ENCODE measurements at places on chromosomes 3 and 15.

DNA sequence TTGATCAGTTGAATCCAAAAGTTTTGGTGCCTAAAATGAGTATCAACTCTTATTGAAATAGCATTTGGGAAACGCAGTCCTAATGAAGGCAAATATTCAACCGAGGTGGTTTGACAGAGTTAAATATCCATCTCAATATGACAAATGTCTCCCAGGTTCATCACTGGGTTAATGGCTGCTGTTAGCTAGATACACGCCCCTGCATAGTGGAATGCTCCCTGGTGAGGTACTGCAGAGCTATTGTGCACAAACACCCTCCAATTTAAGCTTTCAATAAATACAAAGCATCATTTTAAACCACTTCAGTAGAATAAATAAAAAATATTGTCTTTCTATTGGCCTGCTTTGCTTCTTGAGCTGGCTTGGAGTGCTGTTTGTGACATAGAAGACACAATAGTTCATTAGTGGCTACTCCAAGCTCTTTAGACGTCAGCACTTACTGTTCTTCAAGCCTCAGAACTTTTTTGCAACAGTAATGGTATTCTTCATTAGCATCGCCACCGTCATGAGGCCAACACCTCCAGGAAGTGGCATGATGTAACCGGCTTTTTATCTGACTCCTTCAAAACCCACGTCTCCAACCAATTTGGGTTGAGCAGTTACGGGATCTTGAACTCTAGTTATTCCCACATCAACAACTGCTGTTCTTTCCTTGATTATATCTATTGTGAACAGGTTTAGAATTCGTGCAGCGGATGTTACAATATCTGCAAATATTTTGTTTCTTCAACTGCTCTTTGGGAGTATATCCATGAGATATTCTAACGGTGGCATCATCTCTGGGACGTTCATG is 1159.6 kb upstream of the EPHA6 start:
- no peak for DNase-seq

- DNase-seq: peak; percentile 93
Observed at GRCh38 chr3:139261754-139262586, 81.8 kb upstream of the MRPS22 start.

DNA sequence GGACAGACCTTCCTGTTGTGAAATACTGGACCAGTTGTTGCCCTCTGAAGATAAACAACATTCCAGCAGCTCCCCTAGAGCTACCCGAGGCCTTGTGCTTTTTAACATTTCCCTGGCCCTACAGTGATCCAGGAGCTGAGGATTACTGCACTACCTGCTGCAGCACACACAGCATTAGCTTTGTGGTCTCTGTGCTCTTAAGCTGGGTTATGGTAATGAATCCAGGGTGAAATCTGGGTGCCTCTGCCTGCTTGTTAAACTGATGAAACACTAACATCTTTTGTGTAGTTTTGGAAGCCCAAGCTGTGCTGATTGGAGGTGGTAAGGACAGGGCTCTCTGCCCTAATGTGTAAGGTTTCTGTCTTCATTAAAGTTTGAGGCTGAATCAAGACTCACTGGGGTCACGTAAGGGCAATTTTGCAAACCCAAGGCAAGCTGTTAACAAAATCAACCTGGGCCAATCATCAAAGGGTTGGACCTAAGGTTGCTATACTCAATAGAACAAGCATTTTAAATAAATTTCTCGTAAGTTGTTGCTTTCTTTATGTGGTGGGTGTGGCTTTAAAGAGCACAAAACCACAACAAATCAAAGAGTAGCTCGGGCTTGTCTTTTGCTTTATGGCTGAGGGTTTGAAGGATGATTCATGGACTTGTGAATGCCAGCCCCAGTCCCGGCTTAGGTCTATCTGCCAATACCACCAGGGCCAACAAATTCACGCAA is 183.9 kb downstream of the TPRG1 start:
- DNase-seq: no peak

DNA sequence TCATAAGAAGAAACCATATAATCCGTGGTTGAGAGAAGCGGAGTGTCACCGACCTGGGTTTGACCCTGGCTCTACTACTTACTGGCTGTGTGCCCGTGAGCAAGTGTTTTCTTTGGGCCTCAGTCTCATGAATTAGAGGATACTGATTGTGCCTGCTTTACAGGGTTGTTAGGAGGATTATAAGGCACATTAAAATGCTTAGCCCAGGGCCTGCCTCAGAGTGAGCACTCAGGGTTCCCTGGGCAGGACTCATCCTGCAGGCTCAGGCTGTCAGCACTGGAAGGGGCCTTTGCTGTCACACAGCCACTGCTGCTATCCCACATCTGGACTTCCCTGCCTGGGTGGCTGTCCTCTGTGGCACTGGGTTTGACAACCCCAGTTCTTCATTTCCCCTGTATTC is 4.7 kb downstream of the PLA2G4F start:
- no peak for DNase-seq
